ENCODE measurements at places on chromosomes 16 and 17.

- no peak for DNase-seq
Measured at GRCh38 chr17:62692721-62693431, 65.4 kb downstream of the MRC2 start.

GRCh38 chr16:79169239-79169638 lies 431.3 kb downstream of the MAF start:
- DNase-seq = no peak

DNA sequence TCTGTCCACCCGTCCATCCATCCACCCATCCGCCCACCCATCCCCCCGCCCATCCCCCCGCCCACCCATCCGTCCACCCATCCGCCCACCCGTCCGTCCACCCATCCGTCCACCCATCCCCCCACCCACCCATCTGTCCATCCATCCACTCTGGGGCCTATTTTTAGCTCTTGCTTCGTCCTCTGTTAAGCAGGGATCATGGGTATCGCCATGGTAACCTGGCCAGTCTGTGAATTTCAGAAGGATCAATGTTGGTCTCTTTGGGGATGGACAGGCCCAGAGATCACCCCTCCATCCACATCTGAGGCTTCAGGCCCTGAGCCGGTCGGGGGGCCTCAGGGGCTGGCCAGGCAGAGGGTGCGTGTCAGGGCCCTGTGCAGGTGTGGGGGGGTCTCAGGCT lies 15.2 kb upstream of the DPEP1 start:
- DNase-seq = no peak

DNA sequence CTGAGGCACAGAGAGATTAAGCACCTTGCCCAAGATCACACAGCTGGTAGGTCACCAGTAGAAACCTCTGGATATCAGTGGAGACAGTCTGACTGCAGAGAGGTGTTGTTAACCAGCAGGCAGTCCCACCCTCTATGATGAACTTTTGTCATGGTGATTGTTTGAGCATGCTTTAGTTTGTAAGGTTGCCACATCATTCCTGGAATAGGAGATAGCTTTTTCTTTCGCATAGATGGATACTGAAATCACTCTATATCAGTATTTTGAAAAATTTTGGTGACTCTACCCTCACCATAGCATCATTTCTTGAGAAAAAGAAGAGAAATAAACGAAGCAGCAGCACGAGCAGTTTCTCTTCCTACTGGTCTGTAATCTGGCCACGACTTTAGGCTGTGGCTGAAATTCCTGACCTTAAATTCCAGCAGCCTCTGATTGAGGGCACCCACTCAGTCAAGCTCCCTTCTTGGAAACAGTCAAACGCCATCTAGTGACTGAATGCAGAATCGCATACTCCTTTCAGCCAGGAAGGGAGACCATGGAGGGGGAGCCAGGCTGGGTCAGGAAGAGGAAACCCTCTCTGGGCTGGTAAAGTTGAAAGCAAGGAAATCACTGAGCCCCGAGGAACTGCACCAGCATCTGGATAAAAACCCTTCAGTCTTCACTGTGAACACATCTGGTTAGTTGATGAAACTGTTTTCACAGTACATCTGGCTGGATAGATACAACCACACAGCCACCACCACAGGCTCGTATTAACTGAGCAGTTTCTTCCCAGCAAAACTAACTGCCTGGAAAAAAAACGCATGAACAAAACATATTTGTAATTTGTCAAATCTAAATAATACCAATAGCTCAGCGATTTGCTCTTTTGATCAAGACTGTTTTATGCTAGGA lies 108.5 kb upstream of the XYLT1 start:
- DNase-seq = peak; percentile 71

GRCh38 chr16:24396350-24397271 lies 140.5 kb downstream of the CACNG3 start:
- DNase-seq = no peak

DNA sequence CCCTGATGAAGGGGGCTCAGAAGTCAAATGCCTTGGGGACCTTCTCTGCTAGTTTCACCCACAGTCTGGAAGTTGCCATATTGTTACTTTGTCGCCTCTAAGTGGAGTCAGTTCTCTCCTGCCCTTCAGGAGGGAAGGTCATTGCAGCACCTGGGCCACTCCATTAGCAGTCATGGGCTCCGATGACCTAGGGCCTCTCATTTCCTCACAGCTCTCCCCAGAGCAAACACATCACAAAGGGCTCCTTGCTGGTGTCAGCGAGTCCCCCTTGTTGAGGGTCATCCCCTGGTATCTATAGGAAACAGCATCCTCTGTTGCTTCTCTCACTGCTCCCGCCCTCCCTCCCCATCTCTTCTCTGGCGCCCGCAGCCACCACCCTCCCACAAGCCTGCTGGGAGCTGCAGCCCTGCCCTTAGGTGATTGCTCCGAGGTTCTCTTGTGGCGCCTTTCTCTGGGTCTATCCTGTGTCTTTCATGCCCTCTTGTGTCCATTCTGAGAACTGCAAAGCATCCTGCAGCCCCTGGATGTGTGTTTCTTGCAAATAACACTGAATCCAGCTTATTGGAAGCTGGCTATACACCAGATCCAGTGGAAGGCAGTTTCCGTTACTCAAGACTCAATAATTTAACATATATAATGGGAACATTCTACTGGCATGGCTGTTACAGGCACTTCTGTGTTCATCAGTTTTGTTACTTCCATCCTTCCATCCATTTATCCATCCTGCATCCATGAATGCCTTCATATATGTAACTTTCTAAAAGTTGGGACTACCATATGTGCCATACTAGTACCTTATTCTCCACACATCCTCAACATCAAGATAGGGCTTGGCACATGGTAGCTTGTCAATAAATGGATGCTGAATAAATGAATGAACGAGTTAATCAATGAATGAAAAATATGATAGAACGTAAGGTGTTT lies 21.2 kb downstream of the PDILT start:
- peak; percentile 47 for DNase-seq

GRCh38 chr17:35942588-35943186 lies 826 bp downstream of the LYZL6 start:
- no peak for DNase-seq

GRCh38 chr17:73028299-73028755 lies 64.2 kb downstream of the SLC39A11 start:
- DNase-seq = no peak

- no peak for DNase-seq
Measured at GRCh38 chr16:53789137-53789536, 85.2 kb downstream of the FTO start.

Data from CD4-positive, alpha-beta T cell treated with Interleukin-10 for 1 hour (primary cell).